ENCODE measurements at places on chromosomes 13 and 19.

DNA sequence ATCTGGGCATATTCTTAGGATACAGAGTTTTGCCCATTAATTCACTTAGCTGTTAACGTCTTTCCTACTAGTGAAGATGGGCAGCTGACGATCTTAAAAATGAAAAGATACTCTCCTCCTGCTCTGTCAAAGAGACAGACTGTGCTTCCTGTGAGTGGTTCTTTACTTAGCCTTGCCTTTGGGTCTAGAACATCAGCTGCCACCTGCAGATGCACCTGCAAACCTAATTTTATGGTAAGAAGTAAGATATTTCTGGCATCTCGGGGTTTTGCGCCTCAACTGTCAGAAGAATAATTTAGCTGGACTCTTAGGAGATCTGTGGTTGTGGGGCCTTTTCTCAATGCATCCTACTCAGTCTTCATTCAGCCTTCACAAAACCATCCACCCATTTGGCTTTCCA, 36.2 kb downstream of the TRPC4 start:
- DNase-seq, result no peak

- DNase-seq, result no peak
Measured at GRCh38 chr13:50224534-50224933, 209.3 kb downstream of the KCNRG start.

GRCh38 chr19:18070181-18070580, 16.6 kb downstream of the IL12RB1 start:
- no peak for DNase-seq

- no peak for DNase-seq
Measured at GRCh38 chr13:79869326-79869725, 388.4 kb downstream of the NDFIP2 start.

DNA sequence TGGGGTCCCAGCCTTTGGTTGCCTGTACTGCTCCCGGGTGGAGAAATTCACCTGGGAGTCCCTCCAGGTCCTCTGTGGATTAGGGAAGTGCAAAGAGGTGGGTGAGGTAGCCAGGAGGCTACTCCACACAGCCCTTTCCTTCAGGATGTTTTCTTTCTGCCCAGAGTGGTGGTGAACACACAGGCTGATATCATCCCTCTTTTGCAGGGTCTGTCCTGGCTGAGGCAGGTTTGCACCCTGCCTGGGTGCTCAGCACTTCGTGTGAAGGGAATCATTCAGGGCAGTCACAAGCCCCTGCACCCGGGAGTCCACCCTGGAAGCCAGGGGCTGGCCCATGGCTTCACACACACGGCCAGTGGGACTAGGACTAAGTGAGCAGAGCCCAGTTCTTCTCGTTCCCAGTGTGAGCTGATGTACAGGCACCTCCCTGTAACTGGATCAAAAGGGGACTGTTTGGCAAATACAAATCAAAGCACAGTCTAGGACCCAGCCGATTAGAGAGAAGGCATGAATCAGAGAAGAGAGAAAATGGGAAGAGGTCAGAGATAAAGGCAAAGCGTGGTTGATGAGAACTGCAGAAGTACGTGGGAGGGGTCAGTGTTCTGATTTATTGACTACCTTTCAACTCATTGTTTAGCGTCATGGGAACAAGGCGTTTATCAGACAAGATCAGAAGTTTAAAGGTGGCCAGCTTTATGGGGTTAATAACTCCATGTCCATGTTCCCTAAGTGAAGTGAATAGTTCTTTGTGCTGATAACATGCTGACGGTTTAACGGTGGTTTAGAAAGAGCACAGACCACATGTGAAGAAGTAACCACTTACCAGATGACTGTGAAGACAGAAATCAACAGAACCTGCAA, 30.4 kb upstream of the SPATA13 start:
- DNase-seq, result no peak

- no peak for DNase-seq
Measured at GRCh38 chr13:22285867-22286266, 615.0 kb downstream of the FGF9 start.

DNA sequence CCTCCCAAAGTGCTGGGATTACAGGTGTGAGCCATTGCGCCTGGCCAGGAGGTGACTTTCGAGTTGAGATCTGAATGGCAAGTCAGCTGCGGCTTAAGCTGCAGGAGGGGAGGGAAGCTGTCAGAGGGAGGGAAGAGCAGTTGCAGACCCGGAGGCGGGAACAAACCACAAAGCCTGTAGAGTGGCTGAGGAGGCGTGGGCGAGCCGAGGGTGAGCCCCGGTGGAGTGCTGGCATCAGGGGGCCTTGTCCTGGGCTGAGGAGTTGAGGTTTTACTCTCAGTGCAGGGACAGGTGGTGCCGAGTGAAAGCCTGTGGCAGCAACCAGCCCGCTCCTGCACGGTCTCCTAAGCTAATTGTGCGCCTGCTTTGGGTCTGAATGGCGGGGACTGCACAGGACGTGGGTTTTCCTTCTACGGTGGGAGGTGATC, 24.2 kb downstream of the PPP1R37 start:
- no peak for DNase-seq

DNA sequence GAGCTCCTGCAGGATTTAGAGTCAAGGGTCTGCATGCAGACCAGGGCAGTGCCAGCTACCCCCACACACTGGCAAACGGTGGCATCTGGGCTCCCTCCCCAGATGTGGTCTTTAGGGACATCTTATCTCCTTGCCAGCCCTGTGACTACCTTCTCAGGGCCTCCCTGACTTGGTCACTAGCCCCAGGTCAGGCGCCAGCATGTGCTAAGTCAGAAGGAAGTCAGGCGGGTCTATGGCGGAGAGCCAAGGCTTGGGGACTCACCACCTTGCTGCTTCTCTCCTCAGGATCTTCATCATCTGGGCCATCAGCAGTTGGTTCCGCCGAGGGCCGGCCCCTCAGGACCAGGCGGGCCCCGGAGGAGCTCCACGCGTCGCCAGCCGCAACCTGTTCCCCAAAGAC, 17.6 kb downstream of the CLPTM1 start:
- no peak for DNase-seq

DNA sequence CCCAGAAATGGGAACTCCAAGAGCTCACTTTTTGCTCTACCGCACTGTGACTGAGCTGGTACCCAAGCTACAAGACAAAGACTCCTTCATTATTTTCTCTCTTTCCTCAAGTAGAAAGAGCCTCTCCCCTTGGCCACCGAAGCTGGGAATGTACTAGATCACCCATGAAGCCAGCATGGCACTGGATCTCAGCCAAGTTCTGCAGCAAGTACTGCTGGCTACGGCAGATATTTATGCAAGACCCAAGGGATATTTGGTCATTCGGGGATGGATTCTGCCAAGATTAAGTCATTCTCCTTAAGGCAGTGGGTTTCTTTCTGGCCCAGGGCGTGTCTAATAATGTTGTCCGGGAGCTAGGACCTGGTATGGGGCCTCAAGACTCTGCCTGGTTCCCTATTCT, 633.5 kb downstream of the SLITRK1 start:
- no peak for DNase-seq

Data from GOT3 (cell line).